GM19239 (cell line): ENCODE measurements at places on chromosomes 16 and 17.

DNA sequence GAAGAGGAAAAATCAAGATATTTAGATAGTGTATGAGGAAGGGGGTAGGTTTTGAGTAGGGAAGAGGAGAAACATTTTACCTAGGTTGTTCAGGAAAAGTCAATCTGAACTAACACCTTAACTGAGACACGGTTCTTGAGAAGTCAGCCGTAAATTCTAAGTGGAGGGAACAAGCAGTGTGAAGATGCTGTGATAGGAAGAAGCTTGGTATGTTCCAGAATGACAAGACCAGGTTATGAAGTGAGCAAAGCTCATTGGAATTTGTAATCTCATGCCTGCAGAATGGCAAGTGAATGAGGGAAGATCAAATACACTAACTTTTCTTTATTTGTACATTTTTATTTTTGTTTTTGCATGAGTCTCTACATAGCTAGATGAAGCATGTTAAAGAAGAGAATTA, 307.6 kb downstream of the ZFHX3 start:
- no peak for DNase-seq

DNA sequence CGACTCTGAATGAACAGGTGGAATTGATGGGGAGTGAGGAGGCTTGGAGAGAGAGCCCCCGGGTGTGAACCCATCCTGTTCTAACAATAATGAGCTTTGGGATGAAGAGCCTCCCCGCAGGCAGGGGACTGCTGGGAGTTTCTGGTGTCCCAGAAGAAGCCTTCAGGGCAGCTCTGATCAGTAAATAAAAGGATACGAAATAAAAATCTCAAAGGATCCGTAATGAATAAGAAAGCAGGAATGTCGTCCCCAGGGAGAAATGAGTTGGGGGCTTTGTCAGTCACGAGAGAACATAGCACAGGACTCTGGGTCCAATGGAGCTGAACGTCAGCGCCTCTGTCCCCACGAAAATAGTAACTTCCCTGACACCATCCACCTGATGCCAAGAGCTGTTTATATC, 113.4 kb downstream of the PITPNC1 start:
- DNase-seq, result no peak

- no peak for DNase-seq
These were observed 212.9 kb upstream of the FOXF1 start for GRCh38 chr16:86297391-86297790.

- DNase-seq, result no peak
These were observed 5.7 kb downstream of the DUSP3 start for GRCh38 chr17:43772877-43773648.
